ENCODE measurements at places on chromosomes 7 and 10.
A peak's percentile ranks its signal among the peaks of the same experiment; 100 is the strongest.

DNA sequence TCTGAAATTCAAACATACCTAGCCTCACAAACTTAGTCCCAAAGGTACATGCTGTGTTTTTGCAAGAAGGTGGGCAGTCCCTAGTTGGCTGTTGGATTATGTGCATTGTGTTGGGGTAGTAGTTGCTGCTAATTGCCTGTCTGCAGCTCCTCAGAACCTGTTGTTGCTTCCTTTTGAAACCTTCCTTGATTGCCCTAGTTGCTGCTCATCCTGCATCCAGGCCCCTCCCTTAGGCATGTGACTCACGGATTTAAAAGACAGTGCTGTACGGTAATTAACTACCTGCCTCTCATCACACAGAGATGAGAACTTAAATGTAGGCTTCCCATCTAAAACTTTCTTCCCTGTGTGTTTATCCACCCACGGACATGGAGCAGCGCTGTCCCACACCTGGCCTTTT lies 67.7 kb downstream of the BMPR1A start:
- DNase-seq: peak; percentile 51

GRCh38 chr10:109022417-109023049 lies 900.8 kb downstream of the XPNPEP1 start:
- no peak for DNase-seq

- peak; percentile 74 for DNase-seq
Observed at GRCh38 chr10:58152673-58153263, 114.9 kb downstream of the IPMK start.

DNA sequence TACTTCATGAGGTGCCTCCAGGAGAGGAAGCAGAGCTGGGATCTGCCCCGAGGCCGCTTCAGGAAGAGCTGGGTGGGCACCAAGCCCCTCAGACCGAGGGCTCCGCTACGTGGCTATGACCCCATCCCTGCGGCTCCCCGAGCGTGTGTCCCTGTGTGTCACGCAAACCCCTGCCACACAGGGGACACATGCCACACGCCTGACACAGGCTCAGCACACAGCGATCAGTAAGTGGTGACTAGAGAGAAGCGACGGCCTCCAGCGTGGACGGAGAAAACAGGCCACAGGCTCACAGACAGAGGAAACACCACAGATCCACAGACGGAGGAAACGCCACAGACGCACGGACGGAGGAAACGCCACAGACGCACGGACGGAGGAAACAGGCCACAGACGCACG lies 18.5 kb downstream of the DIP2C start:
- no peak for DNase-seq

DNA sequence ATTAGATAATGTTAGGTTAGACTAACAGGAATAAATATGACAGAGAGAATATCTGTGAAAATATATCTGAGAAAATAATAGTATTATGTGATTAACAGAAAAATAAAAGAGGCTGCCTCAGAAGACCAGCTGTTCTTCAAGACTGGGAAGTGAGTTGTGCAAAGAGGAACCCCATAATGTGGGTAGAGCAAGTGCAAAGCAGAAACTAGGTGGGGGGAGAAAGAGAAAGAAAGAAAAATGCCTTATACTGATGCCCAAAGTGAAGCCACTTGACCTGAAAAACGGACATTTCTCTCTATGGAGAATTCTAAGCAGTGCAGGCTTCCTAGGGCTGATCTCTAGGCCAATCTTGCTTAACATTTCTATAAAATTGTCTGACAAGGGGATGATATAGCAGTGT lies 3.8 kb downstream of the NEBL start:
- DNase-seq: no peak

DNA sequence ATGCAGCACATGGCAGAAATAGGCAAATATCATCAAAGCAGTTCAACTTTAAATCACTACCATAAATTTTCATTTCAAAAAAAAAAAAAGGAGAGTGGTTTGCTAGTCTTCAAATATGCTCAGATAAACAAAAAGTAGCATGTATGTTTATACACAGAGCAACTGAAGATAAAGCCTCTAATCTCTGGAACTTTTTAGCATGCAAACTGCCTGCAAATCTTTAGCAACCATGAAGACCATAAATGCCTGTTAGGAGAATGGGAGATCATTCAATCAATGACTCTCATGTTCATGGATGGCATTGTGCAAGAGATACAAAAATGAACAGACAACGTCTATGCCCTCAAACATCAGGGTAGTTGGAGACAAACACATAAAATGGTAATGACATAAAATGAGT lies 57.3 kb downstream of the ORC5 start:
- peak; percentile 24 for DNase-seq

DNA sequence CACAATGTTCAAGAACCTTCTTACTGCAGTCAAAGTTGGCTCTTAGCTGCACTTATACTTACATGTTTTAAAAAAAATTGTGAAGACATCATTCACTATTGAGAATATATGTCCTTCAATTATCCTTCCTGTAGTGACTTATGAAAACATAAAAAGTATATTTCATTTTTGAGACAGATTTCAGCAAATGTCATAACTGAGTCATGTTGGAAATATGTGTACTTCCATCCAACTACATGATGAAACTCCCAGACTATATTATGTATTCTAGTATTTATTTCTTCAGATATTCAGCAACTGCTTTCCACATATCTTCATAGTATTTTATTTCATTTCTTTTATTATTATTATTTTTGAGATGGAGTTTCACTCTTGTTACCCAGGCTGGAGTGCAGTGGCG lies 160.2 kb downstream of the ARHGAP12 start:
- no peak for DNase-seq

GRCh38 chr10:61974601-61975390 lies 73.3 kb downstream of the ARID5B start:
- peak; percentile 96 for DNase-seq

DNA sequence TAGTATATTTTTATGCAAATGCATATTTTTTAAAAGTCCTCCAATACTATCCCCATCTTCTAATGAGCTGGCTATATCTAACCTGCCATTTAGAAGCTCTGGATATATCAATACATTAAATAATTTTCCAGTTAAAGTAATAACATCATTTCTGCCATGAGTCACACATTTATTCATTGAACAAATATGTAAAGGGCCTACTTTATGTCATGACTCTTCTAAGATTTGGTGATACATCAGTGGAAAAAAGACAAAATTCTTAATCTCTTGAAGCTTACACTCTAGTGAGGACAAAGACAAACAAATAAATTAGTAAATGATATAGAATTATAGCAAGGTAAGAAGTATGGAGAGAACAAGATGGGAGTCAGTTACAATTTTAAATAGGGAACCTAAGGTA lies 716.8 kb upstream of the LRRTM3 start:
- no peak for DNase-seq

DNA sequence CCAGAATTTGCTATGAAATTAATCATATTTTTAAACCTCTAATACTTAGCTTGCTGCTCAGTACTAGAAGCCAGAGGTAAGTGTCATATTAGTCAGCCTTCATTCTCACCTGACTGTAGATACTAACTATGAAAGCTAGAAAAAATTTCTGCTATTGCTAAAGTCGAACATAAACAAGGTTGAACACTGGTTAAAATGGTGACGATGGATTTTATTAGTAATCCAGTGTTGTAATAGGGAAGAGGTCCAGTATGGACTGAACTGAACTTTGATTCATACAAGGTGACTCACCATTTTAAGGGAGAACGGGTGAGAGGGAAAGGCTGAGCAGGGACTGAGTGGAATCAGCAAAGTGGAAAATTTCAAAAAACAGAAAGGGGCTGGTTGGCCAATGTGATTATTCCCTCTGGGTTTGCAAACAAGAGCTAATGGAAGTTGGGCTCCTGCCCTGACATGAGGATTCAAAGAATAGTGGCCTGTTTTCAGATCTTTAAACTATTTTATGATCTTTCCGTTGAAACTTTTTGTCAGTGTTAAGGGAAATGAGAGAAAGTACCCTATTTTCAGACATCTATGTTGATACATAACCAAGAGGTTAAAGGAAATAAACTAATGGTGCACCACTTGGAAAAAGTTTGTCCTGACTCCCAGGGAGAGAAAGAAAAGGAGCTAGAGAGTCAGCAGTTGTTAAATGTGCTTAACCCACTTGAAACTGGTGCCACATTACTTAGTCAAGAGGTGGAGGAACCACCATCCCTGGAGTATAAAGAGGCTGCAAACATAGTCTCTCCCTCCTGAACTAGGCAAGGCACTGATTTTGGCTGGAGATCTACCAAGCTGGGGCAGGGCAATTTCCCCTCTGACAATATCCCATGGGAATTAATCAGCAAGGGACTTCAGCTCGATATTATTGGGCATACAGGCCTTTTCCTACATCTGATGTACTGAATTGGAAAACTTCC lies 15.3 kb upstream of the AKR1C1 start:
- peak; percentile 1 for DNase-seq

GRCh38 chr10:23505797-23506465 lies 67.1 kb downstream of the OTUD1 start:
- no peak for DNase-seq

GRCh38 chr7:214410-215212 lies 22.2 kb downstream of the FAM20C start:
- no peak for DNase-seq

DNA sequence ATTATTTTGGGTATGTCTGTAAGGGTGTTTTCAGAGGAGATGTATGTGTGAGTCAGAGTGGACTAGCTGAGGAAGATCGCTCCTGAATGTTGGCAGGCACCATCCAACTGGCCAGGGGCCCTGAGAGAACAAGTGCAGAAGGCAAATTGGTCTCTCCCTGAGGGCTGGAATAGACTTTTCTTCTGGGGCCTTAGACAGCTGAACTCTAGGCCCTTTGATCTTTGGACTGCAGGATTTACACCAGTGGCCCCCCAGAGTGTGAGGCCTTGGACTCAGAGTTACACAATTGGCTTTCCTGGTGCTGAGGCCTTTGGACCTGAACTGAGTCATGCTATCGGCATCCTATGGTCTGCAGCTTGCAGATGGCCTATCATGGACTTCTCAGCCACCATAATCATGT lies 217.2 kb downstream of the REEP3 start:
- no peak for DNase-seq

DNA sequence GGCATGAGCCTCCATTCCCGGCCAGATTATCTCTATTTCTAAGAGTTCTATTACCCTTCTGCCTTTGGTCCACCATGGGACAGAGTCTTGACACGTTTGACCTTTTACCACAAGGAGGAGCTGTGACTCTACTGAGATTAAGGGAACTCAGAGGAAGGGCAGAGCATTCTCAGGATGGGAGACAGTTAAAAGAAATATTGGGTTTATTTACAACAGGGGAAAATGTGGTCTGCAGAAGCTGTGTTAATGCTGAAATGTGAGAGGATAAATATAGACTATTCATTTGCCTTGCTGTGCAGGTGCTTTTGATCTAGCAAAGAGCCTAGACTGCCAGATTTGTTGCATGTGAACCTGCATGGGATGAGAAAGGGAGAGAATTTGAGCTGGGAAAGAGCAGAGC lies 45.8 kb upstream of the PRSS58 start:
- DNase-seq: peak; percentile 45

DNA sequence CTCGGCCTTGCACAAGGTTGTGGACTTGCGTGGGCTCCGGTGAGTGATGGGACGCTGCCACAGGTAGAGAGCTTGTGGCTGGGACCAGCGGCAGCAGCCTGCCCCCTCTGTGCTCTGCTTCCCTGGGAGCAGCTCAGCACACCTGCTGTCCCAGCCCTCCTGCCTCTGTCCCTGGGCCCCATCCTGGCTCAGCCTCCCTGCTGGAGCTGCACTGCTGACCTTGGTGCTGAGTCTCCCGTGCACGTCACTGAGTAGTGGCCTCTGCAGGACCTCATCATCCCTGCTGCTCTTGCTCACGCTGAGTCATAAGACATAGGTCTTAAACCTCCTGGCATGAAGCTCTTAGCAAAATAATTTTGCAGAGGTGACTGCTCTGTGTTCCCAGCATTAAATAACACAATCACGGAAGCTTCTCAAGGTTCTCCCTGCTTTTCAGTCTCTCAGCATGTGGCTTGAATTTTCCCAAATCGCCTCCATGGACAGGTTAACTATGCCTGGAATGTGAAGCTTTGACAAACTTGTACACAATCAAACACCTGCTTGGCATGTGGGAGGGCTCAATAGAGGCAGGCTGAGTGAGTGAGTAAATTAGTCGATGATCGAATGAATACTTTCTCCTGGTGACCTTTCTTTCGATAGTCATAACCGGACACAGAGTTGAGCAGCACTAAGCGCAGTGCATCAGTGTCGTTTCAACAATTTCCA lies 63.8 kb upstream of the NPS start:
- DNase-seq: no peak

DNA sequence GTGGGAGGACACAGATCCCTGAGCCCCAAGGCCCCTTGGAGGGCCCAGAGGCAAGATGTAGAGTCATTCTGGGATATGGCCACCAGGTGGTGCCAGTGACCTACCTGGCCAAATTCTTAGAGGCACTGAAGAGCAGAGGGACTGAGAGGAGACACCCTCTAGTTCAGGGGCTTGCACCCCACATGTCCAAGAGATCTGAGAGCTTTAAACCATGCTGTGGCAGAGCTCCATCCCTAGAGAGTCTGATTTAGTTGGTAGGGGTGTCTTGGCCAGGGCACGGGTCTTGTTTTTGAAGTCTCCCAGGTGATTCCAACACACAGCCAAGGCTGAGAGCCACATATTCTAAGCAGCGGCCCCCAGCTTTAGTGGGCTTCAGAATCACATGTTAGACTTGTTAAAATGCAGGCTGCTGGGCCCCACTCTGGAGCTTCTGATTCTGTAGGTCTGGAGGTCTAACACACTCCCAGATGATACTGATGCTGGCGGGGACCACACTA lies 52.5 kb downstream of the PRF1 start:
- DNase-seq: peak; percentile 49

GRCh38 chr10:121708728-121709674 lies 110.8 kb upstream of the FGFR2 start:
- peak; percentile 7 for DNase-seq

DNA sequence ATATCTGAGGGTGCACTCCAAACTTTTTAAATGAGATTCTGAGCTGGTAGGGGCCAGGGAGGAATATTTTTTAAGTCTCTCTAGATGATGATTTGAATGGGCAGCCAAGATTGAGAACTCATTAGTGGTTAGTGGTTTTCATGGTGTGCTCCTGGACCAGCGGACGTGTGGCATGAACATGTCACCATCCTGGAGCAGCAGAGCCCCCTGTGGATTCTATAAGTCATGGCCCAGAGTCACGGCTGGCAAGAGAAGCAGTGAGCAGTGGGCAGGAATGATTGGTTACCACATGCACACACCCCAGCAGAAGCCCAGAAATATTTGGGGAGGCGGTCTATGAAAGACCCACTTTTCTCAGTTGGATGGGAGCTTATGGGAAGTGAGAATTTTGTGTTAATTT lies 21.2 kb upstream of the UCN3 start:
- peak; percentile 14 for DNase-seq

DNA sequence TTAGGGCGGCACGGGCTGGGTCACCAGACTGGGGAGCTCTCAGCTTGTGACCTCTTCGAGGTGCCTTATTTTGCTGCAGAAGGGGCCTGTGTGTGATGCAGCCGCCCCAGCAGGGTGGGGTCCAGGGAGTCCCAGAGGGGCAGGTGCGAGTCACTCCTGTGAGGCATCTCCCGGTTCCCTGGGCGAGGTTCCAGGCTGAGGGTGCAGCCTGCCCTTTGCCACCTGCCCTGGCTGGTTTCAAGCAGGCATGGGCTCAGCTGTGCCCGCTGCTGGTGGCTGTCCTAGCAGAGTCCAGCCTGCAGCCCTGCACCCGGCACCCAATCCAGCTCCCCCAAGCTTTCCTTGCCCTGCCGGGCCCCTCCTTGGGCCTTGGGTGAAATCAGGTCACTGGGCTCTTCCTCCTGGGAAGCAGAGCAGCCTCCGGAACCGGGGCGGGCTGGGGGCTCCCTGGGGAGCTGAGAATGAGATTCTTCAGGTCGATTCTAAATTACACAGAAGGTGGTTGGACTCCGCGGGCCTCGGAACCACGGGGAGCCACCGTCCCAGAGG lies 64.8 kb downstream of the PWWP2B start:
- DNase-seq: no peak

GRCh38 chr10:68103261-68103878 lies 5.9 kb upstream of the MYPN start:
- no peak for DNase-seq
